Mucosa of descending colon (tissue), 3 donors: ENCODE measurements at places on chromosomes 1 and 21. TPM values are rescaled to one million over a fixed set of nuclear protein-coding genes. Genes with fewer than 3 reads are reported as not detected.

Gene CFHR3
- not detected for total RNA-seq

Gene SLC6A17
- total RNA-seq, result 0.06 TPM

Gene C1orf87
- total RNA-seq, result 0.14 TPM

Gene SPRR2B
- total RNA-seq, result not detected

Gene PRKAA2
- total RNA-seq, result 19.2 TPM

Gene OR6K3
- not detected for total RNA-seq

Gene ZNF695
- 0.52 TPM for total RNA-seq

Gene RAVER2
- total RNA-seq, result 46.3 TPM

Gene PTPRC
- total RNA-seq, result 18.0 TPM

Gene ALX3
- not detected for total RNA-seq

Gene S100A2
- total RNA-seq, result not detected

Gene DCAF6
- 71.7 TPM for total RNA-seq

Gene LIN28A
- total RNA-seq, result not detected

Gene SH2D5
- total RNA-seq, result 0.09 TPM

Gene RAB7B
- 1.3 TPM for total RNA-seq

Gene POU3F1
- not detected for total RNA-seq
